Fibroblast of skin of abdomen (primary cell): ENCODE measurements at places on chromosomes 7 and 10.

DNA sequence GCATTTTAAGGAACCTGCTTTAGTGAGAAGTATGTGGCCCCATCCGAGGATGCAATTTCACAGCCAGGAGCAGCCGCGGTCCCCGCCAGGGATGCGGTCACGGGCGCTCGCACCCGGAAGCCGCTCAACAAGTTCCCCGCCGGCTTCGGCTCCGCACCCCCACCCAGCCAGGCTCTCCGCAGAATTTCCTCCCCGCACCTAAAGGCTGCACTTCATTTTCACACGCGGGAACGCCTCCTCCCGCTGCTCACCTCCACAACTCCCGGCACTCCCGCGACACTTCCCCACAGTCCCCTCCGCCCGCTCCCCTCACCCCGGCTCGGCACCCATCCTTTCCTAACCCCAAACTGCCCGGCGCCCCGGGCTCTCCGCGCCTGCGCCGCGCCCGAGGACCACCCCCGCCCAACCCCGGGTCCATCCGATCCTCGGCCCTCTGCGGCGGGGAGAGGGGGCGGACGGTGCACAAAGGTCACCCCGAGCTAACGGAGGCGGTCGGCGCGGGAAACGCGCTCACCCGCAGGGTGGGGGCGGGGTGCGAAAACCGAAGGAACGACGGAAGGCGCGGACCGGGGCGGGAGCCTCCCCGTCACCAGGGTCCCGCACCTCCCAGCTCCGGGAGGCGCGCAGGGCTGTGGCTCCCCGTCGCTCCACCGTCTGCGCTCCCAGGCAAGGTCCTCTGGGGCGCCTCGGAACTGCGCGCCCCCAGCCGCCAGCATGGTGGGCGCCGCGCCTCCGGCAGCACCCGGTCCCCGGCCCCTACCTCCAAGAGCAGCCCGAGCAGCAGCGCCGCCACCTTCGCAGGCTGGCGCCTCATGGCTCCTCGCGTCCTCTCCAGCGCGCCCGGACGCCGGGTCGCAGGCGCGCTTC, 558 bp downstream of the VOPP1 start:
- DNase-seq, result peak; percentile 53

DNA sequence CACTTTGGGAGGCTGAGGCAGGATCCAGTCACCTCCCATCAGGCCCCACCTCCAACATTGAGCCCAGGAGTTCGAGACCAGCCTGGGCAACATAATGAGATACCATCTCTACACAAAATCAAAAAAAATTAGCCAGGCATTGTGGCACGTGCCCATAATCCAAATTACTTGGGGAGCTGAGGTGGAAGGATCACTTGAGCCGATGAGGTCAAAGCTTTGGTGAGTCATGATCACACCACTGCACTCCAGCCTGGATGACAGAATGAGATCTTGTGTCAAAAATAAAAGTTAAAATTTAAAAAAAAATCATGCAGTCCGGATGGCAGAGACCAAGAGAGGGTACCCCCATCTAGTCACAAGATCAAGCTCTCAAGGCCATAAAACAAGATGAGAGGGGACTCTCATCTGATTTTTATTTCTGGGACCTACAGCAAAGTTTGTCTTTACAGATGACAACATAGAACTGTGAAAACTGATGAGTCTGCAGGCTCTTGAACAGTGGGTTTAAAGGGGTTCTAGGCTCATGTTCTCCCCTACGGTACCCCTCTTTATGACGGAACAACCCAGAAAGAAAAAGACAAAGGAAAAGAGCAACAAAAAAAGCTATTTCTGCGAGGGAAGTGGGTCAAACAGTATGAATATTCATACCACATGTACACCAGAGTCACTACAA, 28.9 kb upstream of the CREB3L2 start:
- no peak for DNase-seq

GRCh38 chr10:106714734-106715555, 449.6 kb downstream of the SORCS1 start:
- no peak for DNase-seq

- DNase-seq, result no peak
Observed at GRCh38 chr10:18664841-18665478, 5.7 kb downstream of the ARL5B start.

DNA sequence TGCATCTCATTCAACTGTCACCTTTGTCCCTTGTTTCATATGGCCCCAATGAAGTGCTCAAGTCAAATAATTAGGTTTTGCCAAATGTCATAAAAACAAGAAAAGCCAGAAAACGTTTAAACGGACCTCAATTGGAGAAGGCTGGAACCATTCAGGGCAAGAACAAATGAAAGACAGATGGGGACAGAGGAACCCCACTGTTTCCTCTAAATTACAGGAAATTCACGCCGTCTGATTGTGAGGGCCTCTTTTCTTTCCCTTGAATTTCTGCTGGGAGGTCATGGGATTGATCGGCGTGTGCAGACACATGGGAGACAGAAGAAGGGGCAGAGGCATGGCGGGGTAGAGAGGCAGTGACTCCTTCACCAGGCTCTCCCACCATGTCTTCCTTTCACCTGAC, 656.4 kb downstream of the KCNMA1 start:
- no peak for DNase-seq

DNA sequence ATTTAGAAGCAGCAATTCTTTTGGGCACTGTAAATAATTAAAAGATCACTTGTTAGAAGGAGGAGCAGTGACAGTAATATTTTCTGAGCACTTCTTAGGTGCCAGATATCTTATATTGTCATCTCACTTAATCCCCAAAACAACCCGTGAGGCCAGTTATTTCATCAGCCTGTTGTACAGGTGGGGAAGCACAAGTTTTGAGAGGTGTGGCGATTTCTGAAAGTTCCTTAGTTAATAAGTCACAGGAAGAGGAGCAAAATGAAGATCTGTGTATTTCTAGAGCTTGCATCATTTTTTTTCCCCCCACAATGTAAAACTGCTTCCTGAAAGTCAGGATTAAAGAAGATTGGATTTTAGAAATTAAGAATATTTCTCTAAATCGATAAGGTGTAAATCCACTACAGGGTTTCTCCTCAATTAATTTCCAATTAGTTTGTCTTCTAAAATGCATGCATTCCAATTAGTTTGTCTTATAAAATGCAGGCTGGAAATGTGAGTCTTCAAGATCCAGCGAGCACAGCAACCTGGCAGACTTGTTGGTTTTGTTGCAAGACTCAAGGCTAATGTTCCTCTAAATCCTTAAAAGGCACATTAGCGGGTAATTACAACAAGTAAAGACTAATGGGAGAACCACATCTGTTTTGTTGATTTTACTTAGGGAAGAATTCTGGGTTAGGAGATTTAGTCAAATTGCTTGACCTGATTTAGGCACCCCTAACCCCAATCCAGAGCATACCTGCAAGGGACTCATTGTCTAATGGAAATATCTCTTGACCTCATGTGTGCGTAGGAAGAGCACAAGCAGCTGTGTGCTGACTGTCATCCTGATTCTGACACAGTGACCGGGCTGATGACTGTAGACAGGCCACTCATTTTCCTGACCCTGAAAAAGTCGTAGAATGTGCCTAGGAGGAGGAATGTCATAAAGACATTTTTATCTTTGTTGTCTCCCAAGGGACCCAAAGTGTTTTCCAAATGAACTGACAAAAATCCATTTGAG, 272.0 kb downstream of the BAMBI start:
- peak; percentile 49 for DNase-seq

DNA sequence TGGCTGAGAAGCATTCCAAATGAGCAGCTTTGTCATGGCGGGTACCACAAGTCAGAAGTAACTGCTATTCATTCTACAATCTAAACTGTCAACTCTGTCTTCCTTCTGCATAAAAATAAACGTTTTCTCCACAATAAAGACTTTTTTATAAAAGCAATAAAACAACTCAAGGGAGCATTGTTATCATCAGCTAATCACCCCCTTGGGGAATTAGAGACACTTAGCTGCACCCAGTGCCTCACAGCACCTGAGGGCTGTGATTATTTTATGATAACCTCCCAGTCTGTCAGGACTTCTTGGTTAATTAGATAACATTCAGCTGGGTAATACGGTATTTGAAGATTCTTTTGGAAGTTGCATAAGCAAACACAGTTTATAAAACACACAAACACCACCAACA, 155.6 kb downstream of the PPP1R3A start:
- DNase-seq, result no peak

DNA sequence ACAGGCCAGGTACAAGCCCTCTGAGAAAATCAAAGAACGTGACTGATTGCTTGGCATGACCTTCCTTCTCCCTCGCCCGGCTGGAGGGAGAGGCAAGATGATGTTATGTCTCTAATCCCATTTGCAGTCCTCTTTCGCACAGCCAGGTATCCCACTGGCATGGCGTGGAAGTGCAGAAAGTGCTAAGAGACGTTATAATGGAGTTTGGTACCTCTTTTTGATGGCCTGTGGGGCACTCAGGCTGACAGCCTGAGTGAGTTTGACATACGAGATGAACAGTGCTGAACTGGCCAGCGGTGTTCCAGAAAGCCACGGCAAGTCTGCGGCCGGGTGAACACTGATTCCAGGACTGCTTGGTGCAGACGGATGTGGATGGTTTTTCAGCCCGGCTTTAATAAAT, 241.6 kb downstream of the RAB11FIP2 start:
- DNase-seq, result no peak

DNA sequence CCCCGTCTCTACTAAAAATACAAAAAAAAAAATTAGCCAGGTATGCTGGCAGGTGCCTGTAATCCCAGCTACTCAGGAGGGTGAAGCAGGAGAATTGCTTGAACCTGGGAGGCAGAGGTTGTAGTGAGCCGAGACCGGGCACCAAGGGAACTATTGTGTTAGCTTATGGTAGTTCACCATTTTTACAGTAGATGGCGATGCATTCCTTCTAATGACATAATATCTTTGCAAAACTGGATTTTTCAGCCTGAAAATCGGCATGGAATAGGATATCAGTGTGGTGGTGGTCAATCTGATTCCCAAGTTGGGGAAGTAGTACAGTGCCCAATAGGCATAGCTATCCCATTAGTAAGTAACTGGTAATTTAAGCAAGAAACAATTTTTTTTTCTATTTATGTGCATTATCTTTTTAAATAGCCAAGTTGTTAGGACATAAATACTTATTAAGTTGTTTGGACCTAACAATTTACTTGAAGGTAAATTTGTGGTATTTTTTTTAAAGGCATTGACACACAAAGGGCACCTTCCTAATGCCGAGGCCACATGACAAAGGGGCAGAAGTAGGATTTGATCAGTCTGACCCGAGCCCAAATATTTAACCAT, 17.6 kb upstream of the IMPDH1 start:
- DNase-seq, result peak; percentile 54

DNA sequence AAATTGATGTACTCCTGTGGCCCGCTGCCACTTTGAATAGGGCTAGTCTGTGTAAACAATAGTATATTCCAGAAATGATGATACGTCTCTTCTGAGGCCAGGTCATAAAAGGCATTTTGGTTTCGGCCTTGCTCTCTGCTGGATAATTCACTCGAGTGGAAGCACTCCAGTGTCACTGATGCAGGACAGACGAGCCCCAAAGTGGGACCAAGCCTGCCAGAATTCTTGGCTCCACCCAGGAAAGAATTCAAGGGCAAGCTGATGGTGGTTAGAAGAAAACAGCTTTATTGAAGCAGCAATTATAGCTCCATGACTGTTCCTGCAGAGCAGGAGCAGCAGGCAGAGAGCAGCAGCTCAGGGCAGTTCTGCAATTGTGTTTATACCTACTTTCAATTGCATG, 717.6 kb downstream of the GRM8 start:
- no peak for DNase-seq

DNA sequence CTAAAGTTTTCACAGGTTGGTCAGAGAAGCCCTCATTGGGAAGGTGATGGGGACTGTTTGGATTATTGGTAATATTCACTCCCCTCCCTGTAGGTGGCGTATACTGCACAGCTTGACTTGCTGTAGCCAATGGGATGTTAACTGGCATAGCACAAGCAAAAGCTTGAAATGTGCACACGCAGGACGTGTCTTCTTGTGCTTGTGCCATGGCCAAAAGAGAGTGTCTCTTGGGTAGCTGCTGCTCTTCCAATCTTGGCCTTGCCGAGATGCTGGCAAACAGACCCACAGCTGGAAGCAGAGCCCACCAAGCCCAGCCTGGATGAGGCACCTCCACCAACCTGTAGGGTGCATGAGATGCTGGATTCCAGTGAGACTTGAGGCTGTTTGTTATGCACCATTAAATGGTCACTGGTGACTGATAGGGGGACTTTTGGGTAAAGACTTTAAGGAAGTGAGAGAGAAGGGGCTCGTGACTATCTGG, 266.0 kb downstream of the GRID1 start:
- DNase-seq, result peak; percentile 3

DNA sequence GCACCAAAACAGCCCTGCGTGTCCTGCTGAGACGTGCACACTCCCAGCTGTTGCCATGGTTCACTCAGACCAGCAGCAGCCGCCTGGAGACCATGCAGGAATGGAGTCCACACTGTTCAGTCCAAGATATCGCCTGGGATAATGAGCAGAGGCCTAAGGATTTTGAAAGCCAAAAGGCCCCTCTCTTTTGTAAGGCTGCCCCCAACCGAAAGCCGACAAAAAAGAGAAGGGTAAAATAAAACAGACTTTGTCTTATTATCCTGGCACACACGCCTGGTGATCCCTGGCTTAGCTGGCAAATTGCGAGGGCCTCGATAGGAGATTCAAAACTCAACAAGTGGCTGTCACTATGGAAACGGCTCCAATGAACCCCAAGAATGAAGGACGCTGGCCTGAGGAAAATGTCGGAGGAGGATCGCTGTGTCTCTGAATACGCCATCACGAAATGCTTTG, 263.6 kb downstream of the SKIDA1 start:
- no peak for DNase-seq

DNA sequence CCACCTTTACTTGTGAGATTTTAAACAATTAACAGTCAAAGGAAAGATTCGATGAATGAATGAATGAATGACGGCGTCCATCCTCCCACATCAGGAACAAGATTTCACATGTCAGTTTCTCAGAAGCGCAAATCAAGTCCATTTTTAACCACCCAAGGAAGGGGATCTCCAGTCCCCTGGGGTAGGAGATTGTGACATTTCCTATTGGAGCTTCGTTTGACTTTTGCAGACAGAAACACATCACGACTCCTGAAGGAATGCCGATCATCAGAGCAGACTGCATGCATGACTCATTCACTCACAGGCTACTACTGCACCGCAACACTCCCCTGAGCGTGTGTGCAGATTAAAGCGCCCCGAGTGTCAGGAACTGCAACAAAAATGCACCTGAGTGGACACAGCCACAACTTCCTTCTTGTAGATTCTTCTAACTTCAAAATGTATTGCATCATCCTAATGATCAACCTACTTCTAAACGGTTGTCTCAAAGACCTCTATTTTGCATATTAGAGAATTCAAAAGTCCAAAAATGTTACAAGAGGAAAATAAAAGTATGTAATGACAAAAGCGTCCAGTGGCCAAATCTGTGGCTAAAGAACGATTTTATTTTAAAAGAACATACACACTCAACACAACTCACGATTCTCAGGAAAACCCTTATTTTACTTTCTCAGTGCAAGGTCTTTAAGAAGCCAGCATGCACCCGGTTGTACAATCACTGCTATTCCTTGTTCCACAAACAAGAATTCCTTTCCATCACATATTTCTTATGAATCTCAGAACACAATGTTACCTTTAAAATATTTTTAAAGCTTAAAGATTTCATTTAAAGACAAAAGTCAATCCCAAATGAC, 172.6 kb downstream of the FAM107B start:
- peak; percentile 83 for DNase-seq

GRCh38 chr7:156827587-156828203, 65.3 kb downstream of the LMBR1 start:
- DNase-seq, result no peak
